ENCODE measurements at places on chromosomes 11 and 22.

DNA sequence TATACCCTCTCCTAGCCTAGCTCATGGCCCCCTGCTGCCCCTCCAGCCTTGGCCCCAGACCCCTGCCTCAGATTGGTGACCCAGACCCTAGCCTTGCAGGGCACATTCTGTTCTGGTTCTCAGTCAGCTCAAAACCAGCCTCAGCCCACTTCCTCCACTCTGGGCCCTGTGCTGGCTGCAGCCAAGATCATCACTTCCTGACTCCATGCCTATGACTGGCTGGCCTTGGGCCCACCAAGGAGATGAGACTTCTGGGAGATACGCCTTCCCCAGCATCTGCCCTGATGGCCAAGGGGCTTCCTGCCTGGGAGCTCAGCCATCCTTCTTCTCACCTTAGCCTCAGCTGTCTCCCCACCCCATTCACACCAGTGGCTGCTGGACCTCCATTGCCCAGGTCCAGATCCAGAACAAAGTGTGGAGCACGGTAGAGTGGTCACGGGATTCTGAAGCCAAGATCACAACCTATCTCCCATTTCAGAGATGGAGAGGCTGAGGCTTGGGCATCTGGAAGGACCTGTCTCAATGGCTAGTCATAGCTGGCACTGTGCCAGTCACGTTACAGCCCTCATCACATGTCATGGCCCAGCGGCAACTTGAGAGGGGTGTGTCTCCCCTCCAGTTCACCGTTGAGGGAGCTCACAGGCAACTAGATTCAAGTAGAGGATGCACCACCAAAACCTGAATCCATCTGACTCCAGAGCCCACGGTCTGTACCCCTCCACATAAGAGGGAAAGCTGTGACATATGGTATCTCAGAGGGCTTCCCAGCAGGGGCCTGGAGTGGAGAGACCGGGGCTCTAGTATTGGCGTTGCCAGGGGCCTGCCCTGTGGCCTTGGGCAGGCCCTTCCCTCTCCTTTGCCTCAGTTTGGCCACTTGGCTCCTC is 43.0 kb upstream of the KLHL35 start:
- DNase-seq, result no peak

DNA sequence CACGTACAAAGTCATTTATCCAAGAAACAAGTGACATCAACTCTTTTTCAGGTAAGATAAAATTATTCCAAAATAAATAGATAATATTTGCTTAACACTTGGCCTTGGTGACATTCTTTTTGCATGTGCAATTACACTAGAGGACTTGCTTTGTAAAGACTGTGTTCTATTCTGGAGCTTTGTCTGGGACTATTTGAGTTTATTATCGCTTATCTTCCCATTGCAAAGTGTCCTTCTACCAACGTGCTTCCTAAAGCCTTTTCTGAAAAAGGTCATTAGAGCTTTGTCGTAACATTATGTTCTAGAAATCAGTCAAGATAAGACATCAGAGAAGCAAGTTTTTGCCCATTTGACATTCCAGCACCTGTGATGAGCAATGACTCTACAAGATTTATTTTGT is 78.3 kb upstream of the MYO18B start:
- DNase-seq, result no peak

GRCh38 chr22:25644122-25644521 is 79.6 kb downstream of the GRK3 start:
- no peak for DNase-seq

GRCh38 chr11:17230867-17231851 is 23.4 kb upstream of the PIK3C2A start:
- DNase-seq, result peak; percentile 15

DNA sequence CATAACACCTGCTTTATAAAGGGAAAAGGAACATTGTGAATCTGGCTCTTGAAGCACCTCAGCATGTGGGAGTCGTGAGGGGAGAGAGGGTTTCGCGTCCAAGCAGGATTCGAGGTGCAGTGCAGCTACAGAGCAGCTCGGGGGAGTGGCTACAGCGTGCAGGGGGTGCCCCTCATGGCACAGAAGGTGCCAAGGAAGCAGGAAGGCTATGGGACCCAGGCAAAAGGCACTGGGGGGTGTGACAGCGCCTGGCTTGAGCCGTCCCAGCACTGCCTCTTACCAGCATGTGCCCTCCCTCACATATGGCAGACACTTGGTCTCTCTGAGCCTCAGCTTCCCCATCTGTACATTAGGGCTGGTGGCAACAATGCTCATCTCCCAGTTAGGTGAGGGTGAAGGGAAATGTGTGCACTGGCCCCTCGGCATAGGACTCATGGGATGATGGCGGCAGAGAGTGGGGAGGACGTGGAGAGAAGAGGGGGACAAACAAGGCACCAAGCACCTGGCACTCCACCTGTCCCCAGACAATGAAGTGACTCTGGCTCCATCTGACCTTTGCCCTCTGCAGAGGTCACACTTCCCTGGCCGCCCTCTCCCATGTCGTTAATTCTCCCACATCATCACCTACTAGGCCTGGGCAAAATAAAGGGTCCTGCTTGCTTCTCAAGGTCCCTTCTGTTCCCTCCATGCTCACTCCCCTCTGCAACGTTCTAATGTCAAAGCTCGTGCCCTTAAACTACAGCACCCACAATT is 10.4 kb downstream of the TNKS1BP1 start:
- DNase-seq, result no peak

GRCh38 chr11:64745521-64746328 is 1.8 kb upstream of the RASGRP2 start:
- peak; percentile 51 for DNase-seq

GRCh38 chr11:10455637-10456487 is 798 bp downstream of the AMPD3 start:
- peak; percentile 65 for DNase-seq
